GM13977 (cell line): ENCODE measurements at places on chromosomes 16 and 17.

GRCh38 chr17:33874617-33875060 lies 380.4 kb upstream of the CCL2 start:
- DNase-seq: no peak

DNA sequence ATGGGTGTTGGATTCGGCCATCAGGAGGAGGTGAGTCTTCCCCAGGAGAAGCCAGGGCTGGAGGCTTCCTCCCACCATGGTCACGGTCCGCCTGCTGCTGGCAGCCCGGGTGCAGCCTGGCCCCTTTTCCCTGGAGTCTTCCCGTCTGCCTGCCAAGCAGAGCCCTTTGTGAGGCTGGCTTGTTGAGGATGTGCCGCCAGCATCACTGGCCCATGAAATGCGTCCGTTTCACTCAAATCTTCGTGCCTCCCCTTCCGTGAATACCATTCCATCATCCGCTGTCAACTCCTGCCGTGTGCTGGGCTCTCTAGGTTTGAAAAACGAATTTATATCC lies 9.6 kb downstream of the VPS4A start:
- DNase-seq: no peak

GRCh38 chr17:80431246-80432195 lies 16.6 kb downstream of the ENDOV start:
- no peak for DNase-seq

- no peak for DNase-seq
These were observed 309.4 kb upstream of the XYLT1 start for GRCh38 chr16:17780181-17780580.
